ENCODE measurements at places on chromosomes 5 and 9.

GRCh38 chr5:1860949-1861348, 21.8 kb downstream of the IRX4 start:
- DNase-seq, result no peak

GRCh38 chr5:66843065-66843464, 246.9 kb downstream of the MAST4 start:
- no peak for DNase-seq

GRCh38 chr9:133375116-133375723, 640 bp downstream of the SURF4 start:
- DNase-seq, result peak; percentile 51

GRCh38 chr5:168530621-168531150, 1.6 kb downstream of the FBLL1 start:
- no peak for DNase-seq

DNA sequence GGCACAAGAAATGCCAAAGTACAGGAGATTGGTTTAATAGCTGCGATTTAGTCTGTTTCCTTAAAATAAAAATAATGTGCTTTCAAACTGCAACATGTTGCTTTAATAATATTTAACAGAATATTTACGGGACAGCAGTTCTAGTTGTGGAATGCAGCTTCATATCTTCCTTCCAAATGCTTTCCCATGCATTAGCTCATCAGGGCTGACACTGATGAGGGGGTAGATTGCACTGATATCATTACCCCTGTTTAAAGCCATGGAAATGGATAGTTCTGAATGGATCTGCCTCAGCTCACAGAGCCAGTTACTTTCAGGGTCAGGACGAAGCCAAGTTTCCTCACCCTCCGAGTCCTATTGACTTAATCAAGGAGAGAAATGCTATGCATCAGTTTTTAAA, 93.2 kb upstream of the OSMR start:
- no peak for DNase-seq

DNA sequence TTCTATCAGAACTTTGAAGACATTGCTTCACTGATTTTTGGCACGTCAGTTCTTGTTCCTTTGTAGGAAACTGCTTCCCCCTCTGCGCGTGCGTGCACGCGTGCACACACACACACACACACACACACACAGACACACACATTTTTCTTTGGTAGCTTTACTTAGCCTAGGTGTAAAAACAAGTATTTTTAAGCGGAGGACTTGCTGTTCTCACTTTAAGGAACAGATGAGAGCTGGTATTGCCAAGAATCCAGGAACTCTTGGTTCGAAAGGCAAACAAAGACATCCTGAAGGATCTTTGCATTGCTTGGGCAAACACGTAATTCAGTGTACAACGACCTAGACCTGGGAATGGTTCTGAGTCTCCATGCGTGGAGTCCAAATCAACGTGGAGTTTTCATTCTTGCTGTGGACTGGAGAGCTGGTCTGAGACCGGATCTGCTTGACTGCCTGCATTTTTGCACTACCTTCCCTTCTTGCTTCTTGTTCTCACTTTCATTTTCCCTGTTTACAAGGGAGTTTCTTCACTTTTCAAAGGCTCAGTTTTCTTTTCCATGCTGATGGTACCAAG, 8.2 kb downstream of the TMEM268 start:
- DNase-seq, result no peak

GRCh38 chr9:87875831-87876545, 6.7 kb upstream of the SPATA31E1 start:
- DNase-seq, result peak; percentile 16

- DNase-seq, result no peak
Observed at GRCh38 chr9:133379153-133380086, 3.3 kb downstream of the STKLD1 start.

GRCh38 chr5:126015235-126016181, 407.7 kb upstream of the GRAMD2B start:
- no peak for DNase-seq

GRCh38 chr5:75363726-75364495, 26.9 kb downstream of the HMGCR start:
- DNase-seq, result no peak

DNA sequence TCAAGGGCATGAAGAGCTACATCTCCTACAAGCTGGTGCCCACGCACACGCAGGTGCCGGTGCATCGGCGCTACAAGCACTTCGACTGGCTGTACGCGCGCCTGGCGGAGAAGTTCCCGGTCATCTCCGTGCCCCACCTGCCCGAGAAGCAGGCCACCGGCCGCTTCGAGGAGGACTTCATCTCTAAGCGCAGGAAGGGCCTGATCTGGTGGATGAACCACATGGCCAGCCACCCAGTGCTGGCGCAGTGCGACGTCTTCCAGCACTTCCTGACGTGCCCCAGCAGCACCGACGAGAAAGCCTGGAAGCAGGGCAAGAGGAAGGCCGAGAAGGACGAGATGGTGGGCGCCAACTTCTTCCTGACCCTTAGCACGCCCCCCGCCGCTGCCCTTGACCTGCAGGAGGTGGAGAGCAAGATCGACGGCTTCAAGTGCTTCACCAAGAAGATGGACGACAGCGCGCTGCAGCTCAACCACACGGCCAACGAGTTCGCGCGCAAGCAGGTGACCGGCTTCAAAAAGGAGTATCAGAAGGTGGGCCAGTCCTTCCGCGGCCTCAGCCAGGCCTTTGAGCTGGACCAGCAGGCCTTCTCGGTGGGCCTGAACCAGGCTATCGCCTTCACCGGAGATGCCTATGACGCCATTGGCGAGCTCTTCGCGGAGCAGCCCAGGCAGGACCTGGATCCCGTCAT, 1.4 kb downstream of the SNX18 start:
- no peak for DNase-seq

DNA sequence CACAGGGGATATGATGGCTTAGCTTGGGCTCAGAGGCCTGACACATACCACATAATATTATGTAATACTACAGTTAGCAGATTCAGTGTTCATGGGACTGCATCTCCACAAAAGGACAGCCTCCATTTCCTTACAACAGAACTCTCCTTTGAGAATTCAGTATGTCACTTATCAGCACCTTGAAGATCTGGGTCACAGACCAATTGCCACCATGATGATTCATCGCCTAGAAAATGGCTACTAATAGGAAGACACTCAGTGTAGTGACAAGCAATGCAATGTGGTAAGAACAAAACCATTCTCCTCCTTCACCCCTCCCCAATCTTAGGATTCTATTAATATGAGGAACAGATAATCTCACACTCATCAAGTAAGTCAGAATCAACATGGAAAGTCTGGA, 38.7 kb upstream of the PRLR start:
- no peak for DNase-seq

- DNase-seq, result no peak
Observed at GRCh38 chr9:136757328-136757727, 715 bp downstream of the LCN8 start.

DNA sequence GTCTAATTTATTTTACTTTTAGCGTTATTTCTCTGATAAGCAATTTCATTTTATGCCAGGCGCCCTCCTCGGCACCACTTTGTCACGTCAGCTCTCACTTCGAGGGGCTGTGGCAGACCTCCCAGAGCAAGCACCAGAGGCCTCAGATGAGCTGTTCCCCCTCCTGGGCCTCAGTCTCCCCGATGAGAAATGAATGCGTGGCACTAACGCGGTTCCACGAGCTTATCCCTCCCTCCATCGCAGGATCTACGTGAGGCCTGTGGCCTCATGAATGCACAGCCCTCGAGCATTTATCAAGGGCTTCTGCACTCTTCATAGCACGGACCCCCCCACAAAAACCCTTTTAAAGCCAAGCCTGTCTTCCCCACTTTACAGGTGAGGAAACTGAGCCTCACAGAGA, 205.2 kb downstream of the CDK5RAP2 start:
- DNase-seq, result no peak

- DNase-seq, result peak; percentile 67
Observed at GRCh38 chr9:77455312-77455927, 192.7 kb downstream of the GNA14 start.

DNA sequence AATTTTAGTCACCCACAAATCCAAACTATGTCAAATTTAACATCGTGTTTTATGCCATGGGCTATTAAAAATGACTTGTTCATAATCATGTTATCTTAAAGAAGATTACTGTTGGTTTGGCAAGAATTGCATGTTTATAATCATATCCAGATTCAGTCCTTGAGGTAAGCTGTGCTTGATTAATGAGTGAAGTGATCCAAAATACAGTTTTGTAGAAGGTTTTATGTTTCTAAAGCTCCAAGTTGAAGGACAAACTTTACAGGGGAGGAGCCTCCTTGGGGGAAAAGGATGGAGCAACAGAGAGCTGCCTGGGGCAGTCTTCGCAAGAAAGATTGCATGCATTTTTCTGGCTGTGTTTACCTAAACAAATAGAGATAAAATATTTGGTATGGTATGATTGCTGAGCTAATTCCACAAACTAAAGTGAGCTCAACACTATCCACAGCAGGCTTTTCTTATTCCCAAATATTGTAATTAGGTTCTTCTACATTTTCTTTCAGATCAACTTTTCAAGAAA, 189.5 kb upstream of the TYRP1 start:
- DNase-seq, result no peak

- no peak for DNase-seq
Observed at GRCh38 chr5:17748941-17749340, 114.7 kb downstream of the TAF11L14 start.

DNA sequence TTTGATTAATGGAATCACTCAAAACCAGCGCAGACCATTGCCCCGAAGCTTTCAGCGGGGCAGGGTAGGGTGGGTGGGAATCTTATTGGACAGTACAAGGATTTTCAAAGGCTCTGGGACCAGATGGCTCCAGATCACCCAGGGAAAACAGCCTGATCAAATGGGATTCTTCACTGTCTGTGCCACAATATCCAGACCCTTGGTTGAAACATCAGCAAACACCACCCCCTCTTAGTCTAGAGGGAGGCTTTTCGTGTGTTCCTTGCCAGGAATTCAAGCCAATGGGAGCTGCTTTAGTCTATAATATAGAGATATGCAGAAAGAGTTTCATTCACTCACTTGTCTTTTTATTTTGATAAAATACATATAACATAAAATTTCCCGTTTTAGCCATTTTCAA, 1.7 kb downstream of the GFI1B start:
- no peak for DNase-seq

- peak; percentile 61 for DNase-seq
Observed at GRCh38 chr5:149667084-149667828, 62.9 kb upstream of the PPARGC1B start.

DNA sequence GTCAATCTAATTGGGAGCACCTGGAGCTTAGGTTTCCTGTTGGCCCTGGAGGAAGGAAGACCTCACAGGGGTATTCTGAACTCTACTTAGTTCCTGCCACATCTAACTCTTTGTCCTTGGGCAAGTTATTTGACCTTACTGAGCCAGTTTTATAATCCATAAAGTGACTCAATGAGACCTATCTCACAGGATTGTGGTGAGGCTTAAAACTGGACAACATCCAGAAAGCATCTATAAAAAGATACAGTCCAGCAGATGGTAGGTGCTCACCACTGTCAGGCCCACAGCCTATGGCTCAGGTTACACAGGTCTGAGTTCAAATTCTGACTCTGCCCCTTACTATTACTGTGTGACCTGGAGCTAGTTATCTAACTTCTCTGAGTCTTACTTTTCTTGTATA, 23.3 kb downstream of the KCNV2 start:
- no peak for DNase-seq

GRCh38 chr5:88489364-88489763, 220.7 kb upstream of the TMEM161B start:
- no peak for DNase-seq

DNA sequence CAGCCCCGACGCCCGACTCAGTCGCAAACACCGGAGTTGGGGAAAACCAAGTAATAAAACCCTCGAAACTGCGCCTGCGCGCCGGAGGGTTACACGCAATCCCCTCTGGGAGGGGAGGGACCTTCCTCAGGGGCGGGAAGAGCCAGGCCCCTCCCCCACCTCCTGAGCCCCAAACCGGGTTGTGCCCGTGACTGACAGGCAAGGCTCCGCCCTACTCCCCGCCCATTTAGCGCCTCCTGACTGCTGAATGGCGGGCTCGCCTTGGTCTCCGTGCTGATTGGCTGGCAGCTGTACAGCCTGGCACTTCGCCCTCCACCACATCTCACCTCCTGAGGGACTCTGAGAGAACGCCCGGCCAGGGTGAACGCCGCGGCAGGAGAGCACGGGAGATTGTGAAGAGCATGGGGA, at the start of gene PRDM9:
TSS of gene PRDM9 (plus strand) at position 332 of the 408 bp plus-strand sequence. CDS start 1,425 bp downstream, outside the sequence.
- DNase-seq, result peak; percentile 26

GRCh38 chr5:137231540-137231939, 267.6 kb downstream of the SPOCK1 start:
- DNase-seq, result no peak

GRCh38 chr9:92535940-92536850, at the start of gene ECM2:
Gene ECM2 (minus strand): TSS chr9:92535990. CDS start chr9:92522866, 13,124 bp downstream.
- DNase-seq, result no peak

DNA sequence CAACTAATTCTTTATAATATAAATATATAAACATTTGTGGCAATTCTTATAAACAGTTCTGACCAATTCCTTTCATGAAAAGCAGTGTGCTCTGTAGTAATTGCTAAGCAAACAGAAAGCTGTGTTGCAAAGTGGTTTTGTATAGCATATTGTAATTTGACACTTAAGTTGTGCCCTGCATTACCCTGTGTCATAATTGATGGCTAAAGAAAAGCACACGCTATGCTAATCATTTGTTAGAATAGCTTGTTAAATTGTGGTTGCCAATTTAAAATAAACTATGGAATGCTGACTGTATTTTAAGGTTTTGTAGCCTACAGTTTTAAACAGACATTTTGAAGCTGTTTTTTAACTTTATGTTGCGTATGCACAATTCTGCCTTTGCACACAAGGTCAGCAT, 140.0 kb downstream of the PBX3 start:
- no peak for DNase-seq

DNA sequence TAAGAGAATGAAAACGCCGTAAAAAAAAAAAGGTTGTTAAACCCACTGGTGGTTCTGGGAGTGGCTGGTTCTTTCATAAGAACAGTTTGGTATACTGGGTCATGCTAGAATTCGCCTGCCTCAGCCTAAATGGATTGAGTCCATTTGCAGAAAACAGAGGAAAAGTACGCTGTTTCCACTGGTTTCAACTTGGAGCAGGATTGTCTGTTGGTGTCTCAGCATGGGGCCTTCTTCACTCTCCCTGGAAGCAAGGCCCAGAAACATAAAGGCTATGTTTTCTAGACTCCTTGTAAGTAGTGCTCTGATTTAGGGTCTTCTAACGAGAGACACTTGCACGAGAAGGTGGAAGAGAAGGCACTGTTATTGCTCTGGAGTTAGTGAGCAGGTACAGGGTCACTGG, 116.9 kb upstream of the MTAP start:
- no peak for DNase-seq

- DNase-seq, result no peak
Observed at GRCh38 chr5:172096207-172096940, 89.9 kb upstream of the FBXW11 start.

DNA sequence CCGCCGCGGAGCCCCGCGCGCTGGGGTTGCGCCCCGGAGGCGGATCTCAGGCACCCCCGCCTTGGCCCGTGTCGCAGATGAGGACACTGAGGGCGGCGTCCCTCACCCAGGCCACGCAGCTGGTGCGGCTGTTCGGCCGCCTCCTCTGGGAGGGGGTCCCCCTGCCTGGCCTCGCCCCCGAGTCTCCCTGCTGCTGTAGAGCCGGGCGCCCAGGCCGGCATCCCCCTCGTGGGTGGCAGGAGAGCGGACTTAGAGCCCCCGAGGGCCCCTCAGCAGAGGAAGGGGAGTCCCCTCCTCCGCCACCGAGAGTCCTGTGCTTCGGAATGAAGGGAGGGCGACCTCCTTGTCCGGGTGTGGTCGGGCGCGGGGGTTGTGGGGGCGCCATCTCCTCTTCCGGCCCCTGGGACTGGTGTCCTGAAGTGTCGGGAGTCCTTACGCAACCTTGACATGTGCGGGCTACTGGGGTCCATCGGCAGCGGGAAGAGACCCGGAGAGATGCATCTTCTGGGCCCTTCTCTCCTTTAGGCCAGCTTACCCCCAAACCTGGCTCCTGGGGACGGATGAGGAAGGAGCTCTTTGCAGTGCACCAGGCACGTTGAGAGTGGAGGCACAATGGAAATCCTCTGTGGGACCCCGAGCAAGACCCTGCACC, 11.7 kb upstream of the EXOSC2 start:
- peak; percentile 48 for DNase-seq
